ENCODE measurements at places on chromosomes 3 and 15. TPM values are rescaled to one million over a fixed set of nuclear protein-coding genes. Genes with fewer than 3 reads are reported as not detected.
A peak's percentile ranks its signal among the peaks of the same experiment; 100 is the strongest.

- DNase-seq, result no peak
Observed at GRCh38 chr3:180183346-180183745, 146.6 kb upstream of the PEX5L start.

The ANKRD63 gene
- not detected for total RNA-seq

- DNase-seq, result no peak
Observed at GRCh38 chr3:103047640-103048039, 612.8 kb downstream of the ZPLD1 start.

- no peak for DNase-seq
Observed at GRCh38 chr15:88022716-88023115, 233.8 kb downstream of the NTRK3 start.

DNA sequence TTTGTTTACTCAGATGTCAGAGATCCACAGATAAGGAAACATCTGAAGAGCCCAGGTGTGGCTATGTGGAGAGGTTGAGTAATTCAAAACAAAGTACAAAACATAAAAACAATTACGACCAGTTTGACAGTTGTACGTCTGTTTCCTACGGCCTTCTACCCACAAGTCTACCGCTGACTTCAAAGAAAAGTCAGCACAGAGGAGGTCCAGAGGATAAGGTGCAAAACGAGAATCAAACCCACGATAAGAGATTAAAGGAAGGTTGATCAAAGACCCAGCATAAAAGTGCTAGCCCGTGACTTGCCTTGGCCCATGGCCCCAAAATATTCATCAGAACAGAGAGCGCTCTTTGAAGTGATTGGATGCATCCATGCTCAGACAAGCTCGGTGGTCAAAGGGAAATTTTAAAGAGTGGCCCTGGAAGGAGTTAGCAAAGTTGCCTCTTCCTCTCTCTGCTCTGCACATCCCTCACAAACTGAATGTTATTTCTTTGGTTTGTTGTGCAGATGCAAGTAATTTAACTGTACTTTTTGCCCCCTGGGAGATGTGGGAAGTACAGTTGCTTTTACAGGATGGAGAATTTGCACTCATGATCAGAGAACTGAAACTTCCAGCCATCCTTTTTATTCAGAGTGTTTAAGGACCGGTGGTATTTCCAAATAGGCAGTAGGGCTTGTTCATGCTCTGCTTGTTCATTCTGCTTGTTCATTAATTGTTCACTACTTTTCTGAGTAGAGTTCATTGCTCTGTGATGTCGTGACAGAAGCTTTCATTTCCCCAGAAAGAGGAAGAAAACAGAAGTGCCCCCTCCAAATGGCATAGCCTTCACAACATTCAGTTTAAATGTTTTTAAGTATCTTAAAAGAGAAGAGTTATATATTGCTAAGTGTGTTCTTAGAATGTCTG, 31.1 kb downstream of the MME start:
- DNase-seq, result no peak

The IL12A gene
- 1.0 TPM for total RNA-seq

GRCh38 chr3:21393683-21394311, 357.2 kb downstream of the ZNF385D start:
- no peak for DNase-seq

- DNase-seq, result no peak
Observed at GRCh38 chr3:159731254-159731653, 257.4 kb upstream of the IL12A start.

GRCh38 chr3:122940628-122941086, 86.9 kb downstream of the SEMA5B start:
- no peak for DNase-seq

The MYO1E gene
- 0.59 TPM for total RNA-seq

DNA sequence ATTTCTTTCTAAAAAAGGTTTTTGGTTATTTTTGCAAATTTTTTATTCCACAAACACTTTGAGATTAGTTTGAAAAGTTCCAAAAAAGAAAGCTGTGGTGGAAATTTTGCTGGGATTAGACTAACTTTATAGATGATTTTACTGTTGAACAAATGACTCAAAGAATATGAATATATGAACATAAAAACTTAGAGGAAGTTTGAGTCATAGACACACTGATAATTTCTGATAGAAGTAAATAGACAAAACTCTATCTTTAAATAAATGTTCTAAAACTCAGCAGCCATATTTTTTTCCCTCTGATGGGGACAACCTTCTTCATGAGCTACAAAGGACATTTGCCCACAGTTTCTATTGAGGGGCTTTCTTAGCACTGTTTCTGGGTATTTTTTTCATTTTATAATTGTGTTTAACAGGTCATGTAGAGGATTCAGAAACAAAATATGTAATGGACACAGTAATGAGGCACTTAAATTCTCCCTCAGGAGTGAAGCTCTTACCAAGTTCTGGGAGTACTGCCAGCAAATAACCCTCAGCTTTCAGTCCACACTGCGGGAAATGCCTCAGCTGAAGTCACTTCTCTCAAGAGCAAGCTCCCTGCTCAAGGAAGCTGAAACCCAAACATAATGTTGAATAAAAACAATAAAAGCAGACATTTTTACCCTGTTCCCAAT, 157.6 kb downstream of the NFKBIZ start:
- DNase-seq, result no peak

The KLHL40 gene
- not detected for total RNA-seq

The BFSP2 gene
- total RNA-seq, result not detected

The GCNT3 gene
- not detected for total RNA-seq

DNA sequence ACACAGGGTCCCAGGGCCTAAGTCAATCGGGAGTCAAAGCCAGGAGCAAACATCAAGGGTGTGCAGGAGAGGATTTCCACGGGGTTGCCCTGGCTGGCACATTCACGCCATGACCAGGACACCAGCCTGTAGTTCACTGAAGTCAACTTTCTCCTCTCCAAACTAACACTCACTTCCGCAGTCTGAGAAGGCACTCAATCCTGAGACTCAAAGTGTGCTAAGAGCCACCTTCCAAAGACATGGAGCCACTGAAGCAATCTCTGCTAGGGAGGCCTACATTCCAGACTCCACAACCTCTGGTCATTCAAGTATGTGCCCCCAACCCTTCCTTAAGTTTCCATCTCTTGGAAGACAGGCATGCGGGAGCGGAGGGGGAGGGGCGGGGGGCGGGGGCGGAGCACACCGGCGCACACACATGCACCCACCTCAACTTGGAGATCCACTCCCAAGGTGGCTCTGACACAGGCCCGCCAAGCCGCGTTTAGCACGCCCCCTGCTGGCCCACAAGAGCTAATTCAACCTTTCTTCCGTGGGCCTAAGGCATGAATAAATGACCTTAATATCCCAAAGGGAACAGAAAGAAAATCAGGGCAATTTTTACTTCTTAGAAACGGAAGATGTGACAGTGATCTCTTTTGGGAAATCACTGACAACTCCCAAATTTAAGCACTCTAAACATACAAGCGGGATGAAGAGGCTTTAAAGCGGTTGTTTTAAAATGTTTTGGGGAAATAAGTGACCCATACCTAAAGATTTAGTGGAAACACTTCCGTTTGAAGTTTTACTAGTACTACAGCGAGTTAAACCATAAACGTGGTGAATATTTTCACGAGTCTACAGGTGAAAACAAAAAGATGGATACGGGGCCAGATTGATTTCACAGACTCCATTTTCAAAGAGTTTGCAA, 162.5 kb upstream of the CHRNA7 start:
- peak; percentile 26 for DNase-seq

GRCh38 chr3:9917820-9918219, 922 bp downstream of the IL17RC start:
- DNase-seq, result no peak

DNA sequence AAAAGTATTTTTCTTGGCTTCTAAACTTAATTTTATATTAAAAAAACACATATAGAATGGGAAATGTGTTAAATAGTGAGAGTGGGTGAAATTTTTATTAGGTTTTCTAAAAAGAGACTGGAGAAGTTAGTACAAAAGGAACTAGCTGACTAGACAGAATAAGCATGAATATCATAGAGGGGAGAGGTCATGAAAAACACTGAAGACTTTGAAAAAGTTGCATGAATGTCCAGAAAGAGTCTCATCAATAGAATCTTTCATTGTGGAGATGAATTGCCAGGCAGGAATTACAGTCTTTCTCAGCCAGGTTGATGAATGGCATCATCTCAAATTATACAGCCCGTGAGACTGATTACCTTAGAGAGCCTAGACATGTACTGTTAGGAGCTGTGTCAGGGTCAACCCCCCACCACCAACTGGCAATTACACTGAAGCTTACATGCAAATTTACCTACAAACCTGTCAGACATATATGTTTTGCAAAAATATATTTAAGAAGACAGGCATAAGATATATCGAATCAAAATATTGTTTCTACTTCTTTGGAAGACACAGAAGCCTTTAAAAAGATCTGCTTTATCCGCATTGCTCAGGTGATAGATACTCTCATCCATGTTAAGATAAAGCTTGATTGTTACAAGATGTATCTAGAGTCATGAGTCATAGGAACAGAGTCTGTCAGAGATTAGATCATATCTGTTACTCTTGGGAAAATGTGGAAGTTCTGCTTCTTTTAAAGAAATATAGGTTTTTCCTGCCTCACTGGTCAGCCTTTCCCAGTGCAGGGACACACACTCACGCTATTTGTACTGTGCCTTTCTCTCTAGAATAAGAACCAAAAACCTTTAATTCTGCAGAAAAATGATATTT, 34.8 kb upstream of the PFN2 start:
- DNase-seq, result no peak

DNA sequence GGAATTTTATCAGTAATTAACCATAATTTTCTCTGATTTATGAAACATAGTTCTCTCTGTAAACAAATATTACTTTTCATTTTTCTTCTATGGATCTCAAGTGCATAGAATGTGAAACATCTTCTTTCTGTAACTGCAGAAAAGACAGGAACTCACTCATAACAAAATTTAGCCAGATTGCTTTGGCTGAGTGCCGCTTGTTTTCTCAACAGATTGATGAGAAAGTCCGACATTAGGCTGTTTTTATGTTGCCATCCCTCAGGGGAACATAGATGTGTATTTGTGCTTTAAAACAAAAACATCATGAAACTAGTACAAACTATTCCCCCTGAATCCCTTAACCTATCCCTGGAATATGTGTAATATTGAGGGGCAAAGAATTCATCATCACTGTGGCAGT, 154.2 kb downstream of the B3GALNT1 start:
- no peak for DNase-seq

The PP2D1 gene
- not detected for total RNA-seq

The TRAT1 gene
- 82.6 TPM for total RNA-seq

GRCh38 chr3:61236556-61236955, 14.7 kb downstream of the FHIT start:
- DNase-seq, result no peak

- no peak for DNase-seq
Observed at GRCh38 chr3:2944628-2945027, 165.5 kb downstream of the IL5RA start.

The ZNF662 gene
- 2.5 TPM for total RNA-seq

The TRH gene
- total RNA-seq, result not detected

The SPATA12 gene
- not detected for total RNA-seq

DNA sequence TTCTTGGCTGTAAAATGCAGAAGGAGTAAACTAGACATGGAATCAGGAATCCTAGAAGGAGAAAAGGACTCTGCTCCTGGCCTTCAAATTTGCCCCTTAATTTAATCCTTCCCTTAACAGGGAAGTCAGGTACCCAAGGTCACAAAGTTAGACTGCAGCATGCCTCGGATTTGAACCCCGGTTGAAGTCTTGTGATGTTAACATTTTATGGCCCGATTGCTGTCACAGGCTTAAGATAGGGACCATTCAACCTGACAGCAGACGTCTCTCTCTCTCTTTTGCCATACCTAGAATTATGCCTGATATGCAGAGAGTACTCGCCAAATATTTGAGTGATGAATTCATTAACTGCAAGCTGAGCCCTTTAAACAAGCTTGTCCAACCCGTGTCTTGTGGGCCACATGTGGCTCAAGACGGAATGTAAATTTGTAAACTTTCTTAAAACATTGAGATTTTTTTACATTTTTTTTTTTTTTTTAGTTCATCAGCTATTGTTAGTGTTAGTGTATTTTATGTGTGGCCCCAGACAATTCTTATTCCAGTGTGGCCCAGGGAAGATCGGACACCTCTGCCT, 217.2 kb downstream of the THSD4 start:
- no peak for DNase-seq
